ENCODE measurements at places on chromosomes 12 and 14.

DNA sequence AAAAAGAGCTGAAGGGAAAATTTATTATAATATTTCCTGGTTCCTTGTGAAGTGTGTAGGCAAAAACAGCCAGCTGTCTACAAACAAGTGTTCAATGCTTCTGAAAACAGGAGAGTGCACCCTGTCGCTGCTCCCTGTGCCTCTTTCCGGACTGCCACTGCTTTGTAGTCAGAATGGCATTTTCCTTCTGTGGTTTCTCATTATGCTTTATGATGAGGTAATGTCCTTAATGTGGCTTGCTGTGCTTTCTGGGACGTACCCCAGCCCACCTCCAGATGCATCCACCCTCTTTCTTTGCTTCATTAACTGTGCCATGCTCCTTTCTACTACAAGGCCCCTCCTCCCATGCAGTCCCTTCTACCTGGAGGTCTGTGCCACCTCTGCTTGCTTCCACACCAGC, 148.1 kb downstream of the SYT1 start:
- DNase-seq, result no peak

DNA sequence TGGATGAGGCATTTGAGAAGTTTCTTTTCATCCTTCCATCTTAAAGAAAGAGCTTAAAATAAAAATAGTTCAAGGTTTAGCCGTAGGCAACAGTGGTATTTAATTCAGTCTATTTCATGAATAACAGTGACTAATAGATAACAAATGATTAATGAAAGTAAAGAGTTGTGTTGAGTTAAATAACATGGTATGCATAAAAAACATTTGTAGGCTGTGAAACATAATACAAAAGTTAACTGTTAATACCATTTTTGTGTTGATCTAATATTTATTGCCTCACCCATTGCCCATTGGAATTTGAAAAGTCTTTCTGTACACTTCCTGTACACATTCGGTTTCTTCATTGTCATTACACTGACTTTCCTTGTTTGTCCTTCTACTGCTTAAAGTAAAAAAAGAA, 108.6 kb upstream of the PDE3A start:
- DNase-seq, result no peak

GRCh38 chr12:12449533-12450025, 92.7 kb downstream of the BORCS5 start:
- DNase-seq, result no peak

DNA sequence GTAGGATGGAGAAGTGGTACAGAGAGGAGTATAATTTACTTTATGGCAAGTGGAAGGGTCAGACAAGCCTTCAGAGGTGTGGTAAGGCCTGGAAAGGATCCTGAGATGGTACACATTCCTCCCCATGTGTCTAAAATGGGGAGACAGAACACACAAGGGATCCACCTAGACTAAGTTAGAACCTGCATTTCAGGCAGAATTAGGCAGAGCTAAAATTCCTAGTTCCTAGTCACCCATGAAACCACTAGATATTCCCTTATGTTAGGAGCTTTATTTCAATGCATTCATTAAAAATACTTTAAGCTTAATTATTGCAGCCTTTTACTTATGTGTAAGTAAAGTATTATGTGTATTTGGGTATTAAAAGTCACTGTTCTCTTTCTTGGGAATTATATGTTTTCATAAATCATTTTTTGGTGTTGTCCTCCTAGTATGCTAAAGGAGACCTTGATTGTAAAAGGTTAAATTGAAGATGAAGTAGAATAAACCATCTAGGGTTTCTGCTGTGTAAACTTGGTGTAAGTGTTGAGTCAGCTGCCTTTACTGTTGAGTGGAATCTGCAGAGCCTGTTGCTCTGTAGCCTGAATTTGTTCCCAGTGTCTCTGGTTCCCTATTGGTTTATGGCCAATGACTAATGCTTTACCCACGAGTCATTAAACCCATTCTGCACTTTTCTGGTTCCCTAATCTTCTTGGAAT, 423.2 kb downstream of the ATP23 start:
- no peak for DNase-seq

GRCh38 chr14:102196902-102197230, 57.2 kb downstream of the WDR20 start:
- DNase-seq, result no peak

GRCh38 chr12:103392722-103393121, 103.0 kb downstream of the C12orf42 start:
- DNase-seq, result no peak

- no peak for DNase-seq
These were observed 121.9 kb upstream of the ATF1 start for GRCh38 chr12:50642035-50642451.

GRCh38 chr14:98953551-98954348, 318.2 kb downstream of the BCL11B start:
- DNase-seq, result no peak

DNA sequence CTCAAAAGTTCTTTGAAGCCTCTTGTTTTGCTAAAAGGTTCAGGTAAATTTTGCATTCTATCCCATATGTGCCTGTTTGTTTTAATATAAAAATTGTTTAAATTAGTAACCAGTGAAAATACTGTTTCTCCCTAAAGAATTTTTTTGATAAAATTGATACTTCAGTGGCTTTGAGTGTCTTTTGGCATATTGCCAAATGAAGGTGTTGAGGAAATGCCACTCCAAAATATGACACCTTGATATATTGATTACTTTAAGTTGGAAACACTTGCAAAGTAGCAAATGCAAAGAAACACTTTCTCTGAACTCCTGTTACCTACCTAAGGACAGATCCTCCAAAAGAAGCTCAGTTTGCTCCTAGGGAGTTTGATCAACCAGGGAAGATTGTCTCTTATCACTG, 8.4 kb downstream of the STYX start:
- no peak for DNase-seq

GRCh38 chr12:29317556-29318363, 63.2 kb downstream of the ERGIC2 start:
- DNase-seq, result peak; percentile 6

- DNase-seq, result no peak
These were observed 9.2 kb downstream of the RARG start for GRCh38 chr12:53222806-53223261.

GRCh38 chr12:117686911-117687377, 281.8 kb downstream of the KSR2 start:
- no peak for DNase-seq

DNA sequence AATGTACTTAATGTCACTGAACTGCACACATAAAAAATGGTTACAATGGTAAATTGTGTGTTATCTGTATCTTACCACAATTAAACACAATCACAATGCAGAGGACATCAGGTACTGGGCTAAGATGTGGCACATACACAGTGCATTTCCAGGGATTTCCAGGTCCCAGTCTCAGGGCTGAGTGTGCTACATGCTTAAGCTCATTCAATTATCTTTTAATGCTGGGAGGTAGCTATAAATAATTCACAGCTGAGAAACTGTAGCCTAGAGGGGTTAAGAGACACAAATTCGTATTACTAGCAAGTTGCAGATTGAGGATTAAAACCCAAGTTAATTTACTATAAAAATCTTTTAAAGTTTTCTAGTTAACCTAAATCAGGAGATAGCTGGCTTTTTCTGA, 67.1 kb downstream of the CRACR2A start:
- DNase-seq, result no peak

GRCh38 chr12:93048656-93049055, 119.6 kb upstream of the EEA1 start:
- DNase-seq, result no peak

DNA sequence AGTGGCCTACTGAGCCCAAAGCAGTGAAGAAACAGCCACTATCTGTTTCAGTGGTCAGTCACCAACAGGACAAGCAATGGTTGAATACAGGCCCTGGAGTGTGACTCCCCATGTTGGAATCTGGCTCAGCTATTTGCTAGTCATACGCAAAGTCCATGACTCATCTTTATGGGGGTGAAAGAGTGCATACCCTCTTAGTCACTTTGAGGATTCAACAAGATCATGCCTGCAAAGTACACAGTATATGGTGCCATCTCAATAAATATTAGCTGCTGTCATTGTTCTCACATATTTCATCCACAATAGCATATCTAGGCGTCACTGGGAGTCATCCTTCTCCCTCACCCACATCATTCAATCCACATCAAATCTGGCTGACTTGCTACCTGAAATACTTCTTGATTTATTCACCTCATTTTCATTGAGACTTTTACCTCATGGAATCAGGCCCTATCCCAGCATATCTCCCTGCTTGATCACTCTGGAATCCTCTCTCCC, 26.4 kb upstream of the STAB2 start:
- DNase-seq, result no peak

GRCh38 chr12:132665149-132665491, 22.0 kb downstream of the POLE start:
- DNase-seq, result no peak

DNA sequence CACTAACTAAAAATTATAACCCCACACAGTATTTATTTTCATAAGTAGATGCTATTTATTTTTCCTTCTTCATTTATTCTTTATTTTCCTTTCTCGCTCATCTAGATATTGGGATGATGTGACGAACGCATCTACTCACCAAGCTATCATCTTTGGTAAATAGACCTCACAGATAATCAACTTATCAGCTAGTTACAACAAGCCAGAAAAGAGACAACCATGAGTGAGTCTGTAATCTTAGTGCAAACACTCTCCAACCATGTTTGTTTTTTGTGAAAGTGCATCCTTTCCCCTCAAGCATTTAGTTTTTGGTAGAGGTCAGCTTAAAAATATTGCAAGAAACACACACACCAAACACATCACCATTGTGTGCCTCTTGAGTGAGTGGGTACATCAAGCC, 84.9 kb downstream of the SLC25A21 start:
- DNase-seq, result no peak

DNA sequence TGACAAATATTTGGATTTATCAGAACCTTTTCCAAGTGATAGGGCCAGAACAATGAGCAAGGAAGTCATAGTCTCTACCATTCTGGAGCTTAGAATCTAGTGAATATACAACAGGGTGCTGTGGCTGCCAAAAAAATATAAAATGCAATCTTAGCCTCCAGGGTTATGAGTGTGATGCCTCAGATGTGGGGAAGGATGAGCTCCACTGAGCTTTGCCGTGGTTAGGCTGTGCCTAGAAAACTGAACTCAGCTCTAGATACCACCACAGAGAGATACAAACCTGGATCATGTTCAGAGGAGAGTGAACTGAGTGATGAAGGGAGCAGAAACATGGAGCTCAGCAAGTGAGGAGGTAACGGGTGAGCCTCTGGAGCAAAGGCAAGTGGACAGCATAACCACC, 138.1 kb upstream of the HIF1A start:
- DNase-seq, result no peak

DNA sequence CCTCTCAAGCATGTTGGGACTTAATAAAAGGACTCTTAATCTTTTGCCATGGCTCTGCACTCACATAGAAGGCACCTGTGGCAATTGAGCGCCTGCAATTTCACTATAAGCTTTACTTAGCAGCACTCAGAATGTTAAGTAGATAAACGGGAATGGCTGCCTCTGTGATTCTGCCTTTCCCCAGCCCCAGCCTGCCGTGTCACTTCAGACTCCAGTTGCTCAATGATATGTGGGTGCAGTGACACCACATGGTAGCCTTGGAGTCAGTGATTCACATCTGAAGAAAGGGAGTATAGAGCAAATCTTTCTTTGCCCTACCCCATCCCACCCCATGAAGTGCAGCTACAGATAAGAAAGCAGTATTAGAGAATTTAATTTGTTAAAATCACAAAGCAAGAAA, 96.1 kb downstream of the ZFC3H1 start:
- no peak for DNase-seq

DNA sequence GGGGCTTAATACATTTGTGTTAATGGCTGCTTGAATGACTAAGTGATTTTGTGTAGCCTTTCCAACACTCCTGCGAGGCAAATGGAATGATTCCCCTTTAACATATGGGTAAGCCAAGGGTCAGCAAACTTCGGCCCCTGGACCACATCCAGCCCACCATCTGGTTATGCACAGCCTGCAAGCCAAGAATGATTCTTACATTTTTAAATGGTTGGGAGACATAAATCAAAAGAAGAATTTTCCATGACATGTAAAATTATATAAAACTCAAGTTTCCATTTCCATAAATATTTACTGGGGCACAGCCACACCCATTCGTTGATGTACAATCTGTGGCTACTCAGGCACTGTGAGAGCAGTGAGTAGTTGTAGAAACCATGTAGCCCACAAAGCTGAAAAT, 9.0 kb downstream of the SLC8B1 start:
- DNase-seq, result no peak

DNA sequence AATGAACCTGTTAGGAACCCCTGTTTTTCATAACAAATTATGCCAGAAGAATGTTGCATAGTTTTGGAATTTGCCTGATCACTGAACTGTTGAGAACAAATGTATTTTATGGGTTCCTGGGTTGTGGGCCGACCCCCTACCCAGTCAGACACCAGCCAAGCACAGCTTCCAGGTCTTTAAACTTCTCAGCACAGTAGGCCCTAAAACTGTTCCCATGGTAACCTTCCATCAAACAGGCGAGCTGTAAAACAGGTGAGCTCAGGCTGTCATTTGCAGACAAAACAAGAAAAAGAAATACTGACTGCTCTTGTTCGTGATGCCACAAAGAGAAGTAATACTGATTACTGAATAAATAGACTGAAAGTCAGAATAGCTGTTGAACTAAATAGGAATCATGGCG, 147.0 kb downstream of the PTPRO start:
- DNase-seq, result no peak

GRCh38 chr14:73234029-73234428, 3.3 kb upstream of the PAPLN start:
- DNase-seq, result no peak
